Activated CD4-positive, alpha-beta T cell treated with anti-CD3 and anti-CD28 coated beads, Interleukin-2, amount 50 U/mL, for 1 hour (primary cell): ENCODE measurements at places on chromosomes 16 and 17.

DNA sequence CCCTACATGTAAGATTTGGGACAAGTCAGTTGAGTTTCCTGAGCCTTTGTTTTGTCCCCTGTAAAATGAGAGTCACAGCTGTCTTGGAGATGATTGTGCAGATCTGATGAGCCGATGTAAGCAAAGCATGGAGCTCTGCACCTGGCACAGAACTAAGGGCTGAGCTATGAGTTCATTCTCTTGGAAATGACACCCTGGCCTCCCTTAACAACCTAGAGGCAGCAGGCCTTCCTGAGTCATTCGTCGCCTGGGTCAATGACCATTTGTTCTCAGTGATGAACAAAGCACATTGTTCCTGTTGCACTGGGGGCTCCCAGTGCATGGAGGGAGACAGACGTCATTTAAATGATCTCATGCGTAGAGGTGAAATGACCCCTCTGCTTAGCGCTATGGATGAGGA, 62.8 kb upstream of the GCSH start:
- no peak for DNase-seq

GRCh38 chr17:7932483-7932891, 481 bp downstream of the CNTROB start:
- no peak for DNase-seq

- no peak for DNase-seq
Measured at GRCh38 chr16:69917311-69917710, 33.8 kb upstream of the CLEC18A start.

DNA sequence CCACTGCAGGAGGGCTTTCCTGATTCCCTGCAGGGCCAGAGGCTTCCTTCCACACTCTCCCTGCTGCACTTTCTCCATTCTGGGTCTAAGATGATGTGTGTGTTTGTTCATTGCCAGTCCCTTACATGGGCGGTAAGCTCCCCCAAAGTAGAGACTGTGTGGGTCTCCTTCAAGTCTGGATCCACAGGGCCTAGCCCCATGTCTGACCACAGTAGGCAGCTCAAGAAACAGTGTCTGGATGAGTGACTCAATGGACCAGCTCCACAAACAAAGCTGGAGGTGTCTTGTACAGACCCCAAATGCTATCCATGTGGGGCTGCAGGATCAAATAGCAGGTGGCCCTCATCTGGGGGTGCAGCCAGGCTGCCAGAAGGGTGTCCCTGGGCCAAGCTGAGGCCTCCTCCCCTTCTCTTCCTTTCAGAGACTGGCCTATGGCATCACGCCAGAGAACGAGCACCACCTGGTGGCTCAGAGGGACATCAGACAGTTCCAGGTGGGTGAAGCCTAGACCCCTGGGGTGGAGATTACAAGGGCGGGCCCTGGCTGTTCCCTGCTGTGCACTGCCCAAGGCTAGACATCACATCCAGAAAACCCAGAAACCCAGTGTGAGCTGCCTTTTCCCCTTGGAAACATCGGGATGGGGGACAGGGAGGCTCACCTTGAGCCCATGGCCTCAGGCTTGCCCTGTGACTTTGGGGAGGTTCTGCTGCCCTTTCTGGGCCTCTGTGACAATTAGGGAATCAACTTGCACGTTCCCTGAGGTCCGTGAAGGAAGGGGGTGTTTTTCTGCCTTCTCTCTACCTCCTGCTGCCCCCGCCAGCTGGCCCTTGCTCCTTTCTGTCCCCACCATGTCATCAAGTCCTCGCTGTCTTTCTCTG, 45.9 kb downstream of the SLC6A2 start:
- DNase-seq = peak; percentile 6

- DNase-seq = no peak
Measured at GRCh38 chr17:80876950-80877728, 114.5 kb upstream of the CHMP6 start.

DNA sequence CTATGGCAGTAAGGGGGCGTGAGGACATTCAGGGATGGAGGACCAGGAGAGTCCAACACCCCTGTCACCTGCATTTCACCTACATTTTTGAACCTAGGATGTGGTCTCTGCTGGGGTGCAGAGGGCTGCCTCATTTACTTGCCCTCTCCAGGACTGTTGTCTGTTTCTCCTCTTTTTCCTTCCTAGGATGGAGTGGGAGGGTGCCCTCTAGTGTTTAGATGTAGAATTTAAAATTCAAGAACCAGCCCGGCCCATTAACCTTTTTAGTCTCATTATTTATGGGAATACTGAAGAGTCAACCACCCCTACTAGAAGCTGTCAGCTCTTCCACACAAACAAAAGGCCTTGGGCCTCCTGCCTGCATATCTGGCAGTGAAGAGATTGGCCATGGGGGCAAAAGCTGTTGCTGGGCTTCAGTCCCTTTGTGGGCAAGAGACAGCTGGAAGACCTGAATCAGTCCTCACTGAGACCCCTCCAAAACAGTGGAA, 2.5 kb upstream of the STARD3 start:
- DNase-seq = no peak

DNA sequence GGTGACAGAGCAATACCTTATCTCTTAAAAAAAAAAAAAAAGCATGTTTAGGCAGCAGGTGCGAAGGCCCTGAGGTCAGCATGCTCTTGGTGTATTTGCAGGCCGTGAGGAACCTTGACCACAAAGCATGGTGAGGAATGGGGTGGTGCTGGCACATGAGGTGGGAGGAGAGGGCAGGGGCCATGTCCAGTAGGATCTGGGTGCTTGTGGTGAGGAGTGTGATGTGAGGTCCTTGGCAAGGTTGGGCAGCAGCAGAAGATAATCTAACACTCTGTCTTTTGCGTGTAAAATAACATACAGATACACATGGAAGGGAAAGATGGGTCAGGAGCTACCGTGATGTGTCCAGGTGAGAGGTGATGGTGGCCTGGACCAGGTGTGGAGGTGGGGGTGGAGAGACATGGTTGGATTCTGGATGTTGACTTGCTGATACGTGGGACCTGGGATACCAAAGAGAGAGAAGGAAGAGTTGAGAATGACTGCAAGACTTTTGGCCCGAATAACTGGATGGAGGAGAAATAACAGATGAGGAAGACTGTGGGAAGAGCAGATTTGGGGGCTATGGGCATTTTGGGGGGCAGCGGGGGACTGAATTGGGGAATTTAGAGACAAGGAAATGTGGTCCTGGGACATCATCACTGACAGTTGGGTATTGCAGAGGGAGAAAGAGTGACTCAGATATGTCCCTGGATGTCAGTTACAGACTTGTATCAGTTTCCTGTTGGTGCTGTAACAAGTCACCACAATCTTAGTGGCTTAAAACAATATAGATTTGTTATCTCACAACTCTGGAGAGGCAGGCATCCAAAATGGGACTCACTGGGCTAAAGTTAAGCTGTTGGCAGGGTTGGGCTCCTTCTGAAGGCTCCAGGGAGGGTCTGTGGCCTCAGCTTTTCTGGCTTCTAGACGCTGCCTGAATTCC, 274.9 kb downstream of the HAPSTR1 start:
- DNase-seq = no peak

- no peak for DNase-seq
Measured at GRCh38 chr16:83732536-83732935, 75.2 kb upstream of the HSBP1 start.

DNA sequence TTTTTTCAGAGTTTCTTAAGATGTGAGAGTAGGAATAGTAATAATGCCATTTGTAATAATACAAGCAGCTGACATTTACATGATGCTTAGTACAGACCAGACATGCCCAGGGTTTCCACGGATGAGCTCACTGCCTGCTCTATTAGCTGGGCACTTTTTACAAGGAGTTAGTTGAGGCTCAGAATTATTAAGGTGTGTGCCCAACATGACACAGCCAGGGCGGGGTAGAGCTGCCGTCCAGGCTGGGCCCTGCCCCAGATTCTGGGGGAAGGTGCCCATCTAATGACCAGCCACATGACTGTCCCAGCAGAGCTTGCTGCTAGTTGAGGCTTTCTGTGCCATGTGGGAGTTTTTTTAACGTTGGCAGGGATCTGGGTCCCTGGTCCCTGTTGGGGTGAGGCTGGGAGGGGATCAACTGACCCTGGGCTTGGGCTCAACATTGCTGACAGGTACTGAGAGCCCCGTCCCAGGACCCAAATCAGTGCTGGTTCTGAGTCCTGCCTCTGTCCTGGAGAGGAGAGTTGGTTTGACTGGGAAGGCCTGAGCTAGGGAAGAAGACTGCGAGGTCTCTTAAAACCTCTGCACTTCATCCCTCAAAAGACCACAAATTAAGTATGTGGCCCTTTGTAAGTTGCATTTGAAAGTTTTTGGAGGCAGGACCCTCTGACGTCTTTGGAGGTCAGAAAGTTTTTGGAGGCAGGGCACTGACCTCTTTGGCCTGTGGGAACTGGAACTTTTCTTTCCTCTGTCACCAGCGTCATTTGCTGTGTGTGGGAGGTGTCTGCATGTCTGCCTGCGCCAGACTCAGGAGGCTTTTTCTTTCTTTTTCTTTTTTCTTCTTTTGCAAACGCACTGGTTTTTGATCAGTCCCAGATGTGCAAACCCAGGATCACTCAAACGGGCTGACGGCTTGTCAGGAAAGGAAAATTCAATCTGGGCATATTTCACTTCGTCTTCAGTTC, 2.2 kb downstream of the CRISPLD2 start:
- DNase-seq = no peak

GRCh38 chr16:87062569-87063442, 254.4 kb downstream of the C16orf95 start:
- DNase-seq = peak; percentile 29

DNA sequence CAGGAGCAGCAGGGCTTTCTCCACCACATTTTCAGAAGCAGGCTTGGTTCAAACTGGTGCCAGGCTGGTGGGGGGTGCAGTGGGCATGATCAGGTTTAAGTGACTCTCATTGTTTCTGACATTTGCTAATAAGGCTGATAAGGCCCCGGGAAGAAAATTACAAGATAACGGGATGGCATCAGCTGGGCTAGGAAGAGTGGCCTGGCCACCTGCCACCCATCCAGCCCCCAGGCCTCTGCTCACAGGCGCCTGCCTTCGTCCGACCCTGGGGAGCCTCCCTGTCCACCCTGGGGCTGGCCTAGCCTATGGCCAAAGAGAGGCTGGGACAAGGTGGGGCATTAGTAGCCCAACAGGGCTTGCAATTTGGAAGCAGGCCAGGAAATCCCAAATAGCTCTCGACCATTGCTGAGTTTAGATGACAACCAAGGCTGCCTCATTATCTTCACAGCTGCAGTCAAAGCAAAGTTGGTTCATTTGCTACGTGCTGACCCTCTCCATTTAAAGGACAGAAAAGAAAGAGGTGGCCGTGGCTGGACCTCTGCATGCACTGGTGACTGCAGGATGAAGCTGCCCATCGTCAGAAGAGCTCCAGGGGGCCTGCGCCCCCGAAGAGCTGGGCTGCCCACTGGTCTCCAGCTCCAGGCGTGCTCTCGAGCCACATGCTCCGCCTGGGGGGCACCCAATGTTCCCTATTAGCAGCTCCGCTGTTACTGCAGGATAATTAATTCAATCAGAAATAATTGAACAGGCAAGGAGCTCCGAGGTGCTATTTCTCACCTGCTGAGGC, 44.9 kb downstream of the PEMT start:
- DNase-seq = no peak

- no peak for DNase-seq
Measured at GRCh38 chr17:10968007-10968406, 130.1 kb upstream of the PIRT start.

DNA sequence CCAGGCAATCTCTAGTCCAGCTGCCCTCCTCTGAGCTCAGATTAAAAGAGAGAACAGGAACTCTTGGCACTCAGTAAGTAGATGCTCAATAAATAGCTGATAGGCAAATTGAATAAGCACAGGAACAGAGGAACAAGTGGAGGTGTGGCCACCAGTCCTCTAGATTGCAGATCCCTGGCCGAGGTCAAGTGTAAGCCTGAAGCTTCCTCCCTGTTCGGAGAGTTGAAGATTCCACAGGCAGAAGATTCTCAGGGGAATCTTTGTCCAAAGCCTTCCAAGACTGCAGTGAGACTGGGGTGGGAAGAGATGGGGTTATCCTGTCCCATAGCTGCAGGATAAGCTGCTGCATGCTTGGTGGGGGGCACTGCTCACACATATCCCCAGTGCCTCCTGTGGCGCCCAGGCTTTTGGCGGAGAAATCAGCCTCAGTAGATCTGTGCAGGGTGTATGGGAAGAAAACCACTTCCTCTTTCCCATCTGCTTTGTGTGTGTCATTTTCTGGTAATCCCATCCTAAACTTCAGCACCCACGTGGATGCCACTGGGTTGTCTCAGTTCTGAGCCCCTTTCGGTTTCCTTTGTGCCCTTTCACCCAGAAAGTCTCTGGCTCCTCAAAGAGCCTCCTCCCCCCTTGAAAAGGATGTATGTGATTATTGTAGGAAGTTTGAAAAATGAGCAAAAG, 12.1 kb downstream of the CD300A start:
- DNase-seq = no peak

DNA sequence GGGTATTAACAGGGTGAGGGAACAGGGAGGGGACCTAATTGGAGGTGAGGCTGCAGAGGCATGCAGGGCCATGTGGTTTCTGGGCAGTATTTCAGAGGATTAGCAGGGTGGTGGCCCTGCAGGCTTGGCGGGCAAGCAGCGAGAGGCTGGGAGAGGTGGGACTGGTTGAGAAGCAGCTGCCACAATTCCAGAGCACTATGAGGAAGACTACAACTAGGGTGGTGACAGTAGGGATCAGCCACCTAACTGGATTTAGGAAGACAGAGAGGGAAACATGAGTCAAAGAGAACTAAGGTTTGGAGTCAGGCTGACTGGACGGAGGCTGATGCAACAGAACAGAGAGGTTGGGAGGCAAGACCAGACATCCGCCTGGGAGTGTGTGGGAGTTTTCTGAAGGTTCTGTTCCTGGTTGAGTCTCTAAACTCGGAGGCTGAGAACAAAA, 12.3 kb downstream of the ALOXE3 start:
- no peak for DNase-seq

DNA sequence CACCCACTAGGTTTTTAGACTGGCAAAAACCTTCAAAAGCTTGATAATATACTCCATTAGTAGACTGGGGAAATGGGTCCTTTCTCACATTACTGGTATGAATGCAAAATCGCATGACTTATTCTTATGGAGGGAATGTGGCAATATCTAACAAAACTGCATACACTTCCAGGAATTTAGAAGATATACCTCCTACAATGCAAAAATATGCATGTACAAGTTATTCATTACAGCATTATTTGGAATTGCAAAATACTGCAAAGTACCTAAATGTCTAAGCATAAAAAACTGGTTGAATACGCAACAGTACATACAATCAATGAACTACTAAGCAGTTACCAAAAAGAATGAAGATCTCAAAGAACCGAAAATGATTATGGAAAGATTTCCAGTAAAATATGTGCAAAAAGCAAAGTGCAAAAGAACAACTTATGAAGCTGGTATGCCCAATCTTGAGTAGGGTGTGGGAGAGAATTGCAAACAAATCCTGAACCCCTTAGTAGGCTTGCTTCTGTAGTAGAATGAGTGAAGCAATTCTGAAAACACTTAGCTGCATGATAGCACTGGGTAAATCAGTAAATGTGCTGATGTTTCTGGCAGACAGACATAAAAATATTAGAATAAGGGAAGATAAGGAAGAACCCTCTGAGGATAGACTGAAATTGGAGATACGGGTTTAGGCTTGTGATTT, 180.1 kb downstream of the PARN start:
- DNase-seq = no peak

GRCh38 chr17:50863221-50863843, 2.8 kb downstream of the TOB1 start:
- DNase-seq = peak; percentile 23

- no peak for DNase-seq
Measured at GRCh38 chr17:43453331-43453812, 30.4 kb upstream of the DHX8 start.
